ENCODE measurements at places on chromosomes 3 and 15.

DNA sequence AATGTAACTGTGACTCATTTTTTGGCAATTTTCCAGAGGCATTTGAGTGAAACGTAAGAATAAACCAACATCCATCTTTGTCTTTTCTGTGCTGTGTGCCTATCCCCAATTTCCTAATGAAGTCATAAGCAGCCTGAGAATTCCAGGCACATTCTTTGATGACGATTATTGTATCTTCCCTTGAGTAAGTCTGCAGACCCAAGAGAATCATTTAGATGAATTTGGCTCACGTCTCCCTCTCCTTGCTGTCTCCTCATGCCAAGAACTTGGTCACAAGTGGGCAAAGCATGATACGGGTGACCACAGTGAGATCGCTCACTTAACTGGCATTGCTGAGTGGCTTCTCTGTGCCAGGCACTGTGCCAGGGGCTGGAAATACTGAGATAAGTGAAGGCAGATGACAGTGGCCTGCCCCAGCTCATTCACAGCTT is 384.5 kb upstream of the IL12A start:
- DNase-seq: peak; percentile 47

DNA sequence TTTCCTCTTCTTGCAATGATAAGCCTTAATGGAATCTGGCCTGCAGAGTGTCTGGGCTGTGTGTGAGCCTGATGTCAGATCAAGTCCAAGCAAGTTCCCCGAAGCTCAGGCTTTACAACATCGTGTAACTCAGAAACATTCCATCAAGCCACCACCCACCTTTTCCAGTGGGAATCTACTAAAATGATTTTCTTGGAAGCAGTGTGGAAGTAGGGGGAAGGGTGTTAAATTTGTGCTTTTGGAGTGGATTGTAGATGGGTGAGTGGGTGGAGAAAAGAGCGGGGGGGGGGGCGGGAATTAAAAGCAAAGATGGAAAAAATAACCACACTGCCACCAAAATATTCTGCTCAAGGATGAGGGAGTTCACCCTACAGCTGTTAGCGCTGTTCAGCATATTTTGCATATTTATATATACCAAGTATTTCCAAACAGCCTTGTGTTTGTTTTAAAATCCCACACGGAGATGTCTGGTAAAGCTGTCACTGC is 53.6 kb downstream of the VGLL3 start:
- peak; percentile 93 for DNase-seq

DNA sequence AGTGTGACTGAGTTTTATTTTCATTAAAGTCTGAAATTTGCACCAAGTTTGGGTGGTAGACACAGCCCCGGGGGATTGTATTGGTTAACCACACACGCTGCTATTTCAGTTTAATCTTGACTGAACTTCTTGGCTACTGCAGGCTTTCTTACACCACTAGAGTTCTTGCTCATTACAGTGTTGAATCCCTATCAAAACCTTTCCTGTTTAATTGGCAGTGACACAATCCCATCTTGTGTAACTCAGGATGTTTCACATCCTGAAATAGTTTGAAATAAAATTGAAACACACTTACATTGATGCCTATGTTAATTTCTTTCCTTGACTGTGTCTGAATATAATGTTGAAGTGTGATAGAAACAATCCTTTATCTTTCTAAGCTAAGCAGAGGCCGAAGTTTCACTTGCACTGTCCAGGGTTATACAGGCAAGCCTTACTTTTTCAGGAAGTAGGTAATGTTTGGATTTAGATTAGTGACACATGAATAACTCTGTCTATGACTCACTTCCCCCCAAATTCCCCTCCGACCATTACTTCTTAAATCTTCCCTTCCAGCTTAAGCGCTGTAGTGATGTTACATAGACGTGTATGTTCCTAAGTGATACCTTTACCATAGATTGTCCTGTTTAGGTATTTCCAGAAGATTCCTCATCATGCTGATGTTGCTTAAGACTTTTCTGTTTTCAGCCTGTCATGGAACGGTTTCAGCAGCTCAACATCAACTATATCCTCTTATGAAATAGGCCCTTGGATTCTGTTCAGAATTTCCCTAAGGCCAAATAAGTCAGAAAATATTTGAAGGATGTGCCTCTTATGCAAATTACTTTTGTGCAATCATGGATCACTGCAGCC is 16.8 kb downstream of the ATG7 start:
- DNase-seq: peak; percentile 84

- no peak for DNase-seq
These were observed 409.9 kb downstream of the FHIT start for GRCh38 chr3:60841355-60841754.

- peak; percentile 81 for DNase-seq
These were observed 4.6 kb upstream of the FBLN2 start for GRCh38 chr3:13544293-13544831.

- no peak for DNase-seq
These were observed 357.9 kb upstream of the KCNH8 start for GRCh38 chr3:18790384-18790783.

DNA sequence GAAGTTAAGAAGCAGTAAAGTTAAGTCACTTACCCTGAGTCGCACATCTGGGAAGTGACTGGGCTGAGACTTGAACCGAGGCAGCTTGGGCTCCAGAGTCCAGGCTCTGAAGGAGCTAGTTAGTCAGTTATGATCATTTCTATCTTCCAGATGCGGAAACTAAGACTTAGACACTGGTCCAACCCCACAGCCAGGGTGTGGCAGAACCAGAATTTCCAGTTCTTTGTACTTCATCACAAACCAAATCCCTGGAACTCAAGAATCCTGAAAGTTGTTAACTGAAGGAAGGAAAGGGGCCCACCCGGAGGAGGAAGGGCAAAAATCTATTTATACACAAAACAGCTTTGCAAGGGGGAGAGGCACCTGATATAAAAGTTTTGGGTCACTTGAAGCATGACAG is 389.9 kb downstream of the SHQ1 start:
- no peak for DNase-seq

- no peak for DNase-seq
These were observed 343.9 kb downstream of the ARRDC4 start for GRCh38 chr15:98304371-98304770.

DNA sequence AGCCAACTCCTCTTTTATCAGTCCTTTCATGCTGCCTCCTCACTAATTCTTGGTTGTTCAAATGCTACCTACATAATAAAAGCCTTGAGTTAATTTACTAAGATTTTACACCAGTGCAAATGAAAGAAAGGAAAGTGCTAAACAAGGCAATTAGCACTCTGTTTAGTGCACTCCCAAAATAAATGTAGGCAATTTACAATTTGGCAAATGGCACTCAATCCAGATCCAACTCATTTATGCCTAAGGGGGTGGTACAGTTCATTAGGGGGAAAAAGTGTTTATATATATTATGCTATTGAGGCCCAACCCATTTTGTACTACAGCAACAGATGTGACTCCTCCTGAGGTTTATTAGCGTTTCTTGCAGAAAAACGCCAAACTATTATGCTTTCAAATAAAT is 370.1 kb downstream of the NR2F2 start:
- no peak for DNase-seq

- no peak for DNase-seq
These were observed 28.5 kb upstream of the CMSS1 start for GRCh38 chr3:99789011-99789721.
